ENCODE measurements at places on chromosomes 16 and 17. TPM values are rescaled to one million over a fixed set of nuclear protein-coding genes. Genes with fewer than 3 reads are reported as not detected.

Gene CDH5
- total RNA-seq = not detected

Gene CORO6
- total RNA-seq = 4.3 TPM

Gene CLEC19A
- not detected for total RNA-seq

Gene OR1E1
- total RNA-seq = not detected

Gene RPUSD1
- 20.8 TPM for total RNA-seq

Gene HASPIN
- 0.27 TPM for total RNA-seq

Gene FOXJ1
- total RNA-seq = 1.0 TPM

Gene MYCBPAP
- total RNA-seq = 5.7 TPM

Gene TMC7
- total RNA-seq = not detected

Gene LPO
- total RNA-seq = 0.15 TPM

Gene AGRP
- not detected for total RNA-seq

Gene VTN
- total RNA-seq = not detected

DNA sequence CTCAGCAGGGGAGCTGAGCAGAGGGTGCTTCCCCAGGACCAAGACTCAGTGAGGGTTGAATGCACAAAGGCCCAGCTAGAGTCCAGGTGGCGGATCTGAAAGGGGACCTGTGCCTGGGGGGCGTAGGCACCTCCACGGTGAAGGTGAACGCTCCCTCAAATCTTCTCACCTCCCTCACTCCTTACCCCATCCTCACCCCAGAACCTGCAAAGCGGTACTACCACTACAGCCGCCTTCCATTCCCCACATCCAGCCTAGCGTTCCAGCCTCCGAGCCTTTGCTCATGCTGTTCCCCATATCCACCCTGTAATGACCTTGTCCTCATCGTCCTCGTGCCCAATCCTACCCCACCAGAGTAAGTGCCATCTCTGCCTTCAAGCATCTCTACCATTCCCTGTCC is 30.6 kb downstream of the TRPV3 start:
- no peak for DNase-seq

DNA sequence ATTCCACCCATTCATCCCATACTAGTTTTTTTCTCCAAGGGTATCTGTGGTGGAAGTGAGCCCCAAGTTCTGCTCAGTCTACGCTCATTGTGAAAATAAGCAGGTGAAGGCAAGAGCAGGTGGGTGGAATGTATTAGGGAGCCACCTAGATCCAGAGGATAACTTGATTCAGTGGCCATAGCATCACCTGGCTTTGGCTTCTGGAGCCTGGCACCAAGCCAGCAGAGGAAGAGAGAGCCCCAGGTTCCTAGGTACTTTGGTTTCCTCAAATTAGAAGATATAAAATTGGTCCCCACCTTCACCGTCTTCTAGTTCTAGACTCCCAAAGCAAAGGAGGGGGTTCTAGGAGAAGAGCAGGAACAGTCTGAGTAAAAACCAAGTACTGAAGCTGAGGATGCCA is 4.1 kb downstream of the FXR2 start:
- no peak for DNase-seq

DNA sequence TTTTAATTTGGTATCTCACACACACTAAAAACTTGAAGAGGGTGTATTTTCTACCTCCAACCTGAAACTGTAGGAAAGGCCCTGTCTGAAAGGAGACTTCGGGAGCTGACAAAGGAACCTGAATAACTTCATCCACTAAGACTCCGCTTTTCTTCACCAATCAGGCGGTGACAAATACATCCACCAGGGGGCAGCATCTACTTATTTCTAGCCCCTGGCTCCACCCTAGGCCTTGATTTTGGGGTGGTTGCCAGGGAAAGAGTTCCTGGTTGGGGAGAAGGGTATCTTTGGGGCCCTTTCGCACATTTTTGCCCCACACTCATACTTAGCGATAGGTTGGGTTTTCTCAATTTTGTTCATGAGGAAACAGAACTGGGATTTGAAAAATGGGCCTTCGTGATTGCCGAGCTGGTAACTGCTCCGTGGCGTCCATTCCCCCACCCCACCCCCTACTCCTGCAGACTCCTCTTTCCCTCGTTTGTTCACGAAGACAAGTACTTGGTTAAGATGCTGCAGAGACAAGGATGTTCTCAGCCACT is 4.8 kb upstream of the ARL4D start:
- DNase-seq = peak; percentile 80

GRCh38 chr17:55533608-55534007 is 22.4 kb upstream of the SMIM36 start:
- no peak for DNase-seq

- DNase-seq = no peak
Observed at GRCh38 chr16:1465567-1465915, 9.3 kb downstream of the CLCN7 start.

GRCh38 chr17:21090902-21091618 is 35.7 kb upstream of the DHRS7B start:
- DNase-seq = no peak

GRCh38 chr17:59010026-59010425 is 96.7 kb downstream of the TRIM37 start:
- no peak for DNase-seq

DNA sequence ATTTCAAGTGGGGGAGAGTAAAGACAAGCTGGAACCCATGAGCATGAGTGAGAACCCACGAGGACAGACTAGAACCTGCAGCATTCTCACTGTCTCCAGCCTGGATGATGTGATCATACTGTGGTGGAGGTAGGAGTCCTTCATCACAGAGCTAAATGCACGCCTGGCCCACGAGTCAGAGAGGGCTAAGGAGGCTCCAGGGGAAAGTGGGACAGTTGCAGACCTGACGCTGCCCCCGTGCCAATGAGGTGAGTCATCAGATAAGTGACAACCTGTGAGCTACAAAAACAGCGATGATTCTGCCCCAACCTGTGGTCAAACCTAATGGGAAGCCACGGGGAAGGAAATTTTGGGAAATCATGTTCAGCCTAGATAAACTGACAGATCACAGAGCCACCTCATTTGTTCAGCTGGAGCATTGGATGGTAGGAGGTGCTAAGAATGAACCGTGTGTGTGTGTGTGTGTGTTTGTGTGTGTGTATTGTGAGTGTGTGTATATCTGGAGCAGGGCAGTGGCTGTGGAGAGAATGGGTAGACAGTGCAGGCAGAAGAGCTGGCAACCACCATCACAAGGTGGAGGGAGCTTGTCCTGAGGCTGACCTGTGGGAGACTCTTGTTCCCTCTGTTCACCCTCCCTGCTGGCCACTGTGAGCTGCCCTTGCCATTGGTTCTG is 131.8 kb downstream of the UTP18 start:
- no peak for DNase-seq

GRCh38 chr16:10751291-10751697 is 7.7 kb downstream of the NUBP1 start:
- no peak for DNase-seq

- DNase-seq = no peak
Observed at GRCh38 chr16:64580558-64580957, 541.3 kb downstream of the CDH11 start.

GRCh38 chr16:74224828-74225612 is 71.6 kb upstream of the PSMD7 start:
- no peak for DNase-seq

DNA sequence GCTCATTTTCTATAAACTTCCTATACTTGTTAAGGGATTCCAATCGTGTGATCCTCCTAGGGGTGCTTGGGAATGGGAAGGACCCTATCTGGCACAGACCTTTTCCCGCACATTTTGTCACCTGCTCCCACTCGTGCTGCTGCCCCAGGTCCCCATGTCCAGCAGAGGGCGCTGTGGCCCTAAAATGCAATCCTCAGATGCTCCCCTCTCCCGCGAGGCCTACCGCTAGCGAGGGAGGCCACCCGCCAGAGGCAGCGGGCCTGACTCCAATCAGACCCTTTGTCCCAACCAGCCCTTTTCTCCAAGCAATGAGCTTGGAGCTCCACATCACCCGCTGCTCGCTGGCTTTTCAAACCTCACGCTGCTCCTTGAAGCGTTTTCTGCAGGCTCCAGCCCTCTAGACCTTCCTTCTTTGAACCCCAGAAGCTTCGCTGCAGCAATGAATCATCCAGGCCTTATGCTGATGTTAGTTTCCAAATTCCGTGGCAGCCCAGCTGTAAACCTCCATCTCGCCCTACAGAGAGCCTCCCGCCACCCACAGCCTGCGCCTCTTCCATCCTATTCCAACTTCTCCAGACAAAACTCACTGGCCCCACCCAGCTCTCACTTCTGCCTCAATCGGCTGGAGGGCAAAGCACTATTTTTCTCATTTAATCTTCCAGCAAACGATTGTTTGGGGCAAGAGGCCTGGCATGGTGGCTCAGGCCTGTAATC is 23.6 kb upstream of the FZD2 start:
- DNase-seq = peak; percentile 61

GRCh38 chr17:78013683-78014467 is 55.4 kb downstream of the TNRC6C start:
- DNase-seq = peak; percentile 80

- no peak for DNase-seq
Observed at GRCh38 chr16:65684230-65684629, 562.4 kb upstream of the CDH11 start.

- no peak for DNase-seq
Observed at GRCh38 chr16:30858829-30859423, 35.0 kb downstream of the BCL7C start.

- DNase-seq = no peak
Observed at GRCh38 chr17:48604770-48605329, at the start of gene HOXB6. Gene HOXB6, minus strand, starts transcription at chr17:48604986. Its CDS starts 6,836 bp downstream, at chr17:48598150.

DNA sequence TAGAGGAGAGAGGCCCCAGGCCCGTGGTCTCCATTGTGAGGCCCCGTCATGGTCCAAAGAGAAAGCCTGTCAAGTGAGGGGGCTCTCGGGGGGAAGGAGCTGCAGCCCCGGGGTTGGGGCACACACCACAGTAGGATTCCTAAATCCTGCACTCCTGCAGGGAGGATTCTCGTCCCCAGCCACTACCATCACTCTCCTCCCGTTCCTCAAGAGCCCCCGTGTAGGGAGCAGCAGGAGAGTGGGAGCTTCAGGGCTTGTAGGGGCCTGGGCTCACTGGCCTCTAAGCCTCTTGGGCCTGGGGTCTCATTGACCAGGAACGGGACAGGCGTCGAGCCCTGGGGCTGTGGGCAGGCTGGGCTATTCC is 821 bp downstream of the C16orf86 start:
- DNase-seq = no peak

DNA sequence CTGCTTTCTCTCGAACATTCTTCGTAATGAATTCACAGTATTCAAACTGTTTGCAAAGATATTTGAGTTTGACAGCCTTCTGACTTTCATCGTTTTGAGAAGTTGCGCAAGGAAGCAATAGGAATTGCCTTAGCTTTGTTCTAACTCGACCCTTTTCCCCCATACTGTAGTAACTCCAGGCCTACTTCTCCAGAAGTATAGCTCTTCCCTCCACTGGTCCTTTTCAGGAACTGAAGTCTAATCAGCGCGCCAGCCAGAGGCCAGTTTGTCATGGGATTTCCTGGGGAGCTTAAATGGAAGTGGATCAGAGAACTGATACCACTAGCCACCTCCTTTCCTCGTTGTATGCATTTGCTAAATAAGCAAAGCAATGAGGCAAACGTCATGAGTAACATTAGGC is 27.9 kb downstream of the CDR2 start:
- no peak for DNase-seq

GRCh38 chr16:6993544-6993943 is 339.1 kb upstream of the RBFOX1 start:
- DNase-seq = no peak

- DNase-seq = peak; percentile 80
Observed at GRCh38 chr16:67155295-67156142, 4.2 kb downstream of the TRADD start.

GRCh38 chr16:4537376-4538343 is 913 bp downstream of the CDIP1 start:
- DNase-seq = no peak

DNA sequence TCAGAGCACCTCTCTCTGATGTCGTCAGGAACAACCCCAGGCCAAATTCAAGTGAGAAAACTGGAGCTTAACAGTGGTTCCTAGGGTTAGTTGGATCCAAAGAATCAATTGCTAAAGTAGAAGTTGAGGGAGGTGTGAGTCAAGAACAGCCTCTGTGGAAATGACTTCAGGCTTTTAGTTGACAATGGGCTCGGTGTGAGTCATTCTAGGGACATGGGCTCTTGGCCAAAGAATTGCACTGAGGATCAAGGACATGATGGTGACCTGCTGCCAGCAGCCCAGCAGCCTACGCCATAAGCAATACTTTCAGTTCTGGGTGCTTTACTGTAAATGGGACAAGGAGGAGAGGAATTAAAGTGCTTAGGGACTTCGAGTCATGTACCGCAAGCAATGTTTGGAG is 32.1 kb upstream of the SMURF2 start:
- DNase-seq = no peak

DNA sequence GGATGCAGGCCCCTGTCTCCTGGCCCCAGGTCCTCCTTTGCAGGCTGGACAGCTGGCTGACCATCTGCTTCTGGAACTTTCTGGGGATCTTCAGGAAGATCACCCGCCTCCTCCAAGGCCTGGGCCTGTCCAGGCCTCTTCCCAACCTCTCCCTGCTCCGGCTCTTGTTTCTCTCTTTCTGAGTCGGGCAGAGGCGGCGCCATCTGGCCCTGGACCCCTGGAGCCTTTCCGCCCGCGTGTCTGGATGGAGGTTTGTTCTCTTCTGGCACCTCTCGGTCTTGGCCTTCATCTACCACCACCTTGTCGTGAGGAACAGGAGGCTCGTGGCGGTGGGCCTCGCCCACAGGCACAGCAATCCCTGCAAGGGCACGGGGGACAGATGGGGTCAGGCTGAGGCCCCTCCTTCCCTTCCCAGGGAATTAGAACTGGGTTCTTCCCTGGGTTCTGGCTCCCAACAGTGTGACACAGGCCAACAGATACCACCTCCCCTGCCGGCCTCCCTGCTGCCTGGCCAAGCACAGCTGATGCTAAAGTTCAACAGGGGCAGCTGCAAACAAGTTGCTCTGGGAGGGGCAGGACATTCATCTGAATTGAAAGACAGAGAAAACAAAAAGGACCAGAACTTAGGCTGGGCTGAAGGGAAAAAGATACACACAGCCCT is 13.3 kb downstream of the NDUFAF8 start:
- DNase-seq = no peak
